ENCODE measurements at places on chromosomes 12 and 14.

- DNase-seq = no peak
Observed at GRCh38 chr14:69819607-69820006, 22.6 kb upstream of the SLC10A1 start.

GRCh38 chr12:108297895-108298760 is 41.0 kb downstream of the CMKLR1 start:
- no peak for DNase-seq

DNA sequence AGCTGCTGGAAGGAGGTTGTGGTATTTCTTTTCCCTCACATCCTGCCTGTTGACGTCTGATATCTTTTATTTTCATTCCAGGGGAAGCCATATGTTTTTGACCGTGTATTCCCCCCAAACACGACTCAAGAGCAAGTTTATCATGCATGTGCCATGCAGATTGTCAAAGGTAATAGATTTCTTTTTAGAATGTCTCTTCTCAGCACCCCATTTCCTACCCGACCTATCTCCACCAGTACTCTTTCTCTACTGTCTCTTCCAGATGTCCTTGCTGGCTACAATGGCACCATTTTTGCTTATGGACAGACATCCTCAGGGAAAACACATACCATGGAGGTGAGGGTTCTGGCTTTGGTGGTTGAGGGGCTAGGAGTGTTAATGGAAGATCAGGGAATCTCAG is 13.5 kb downstream of the KIF5A start:
- no peak for DNase-seq

DNA sequence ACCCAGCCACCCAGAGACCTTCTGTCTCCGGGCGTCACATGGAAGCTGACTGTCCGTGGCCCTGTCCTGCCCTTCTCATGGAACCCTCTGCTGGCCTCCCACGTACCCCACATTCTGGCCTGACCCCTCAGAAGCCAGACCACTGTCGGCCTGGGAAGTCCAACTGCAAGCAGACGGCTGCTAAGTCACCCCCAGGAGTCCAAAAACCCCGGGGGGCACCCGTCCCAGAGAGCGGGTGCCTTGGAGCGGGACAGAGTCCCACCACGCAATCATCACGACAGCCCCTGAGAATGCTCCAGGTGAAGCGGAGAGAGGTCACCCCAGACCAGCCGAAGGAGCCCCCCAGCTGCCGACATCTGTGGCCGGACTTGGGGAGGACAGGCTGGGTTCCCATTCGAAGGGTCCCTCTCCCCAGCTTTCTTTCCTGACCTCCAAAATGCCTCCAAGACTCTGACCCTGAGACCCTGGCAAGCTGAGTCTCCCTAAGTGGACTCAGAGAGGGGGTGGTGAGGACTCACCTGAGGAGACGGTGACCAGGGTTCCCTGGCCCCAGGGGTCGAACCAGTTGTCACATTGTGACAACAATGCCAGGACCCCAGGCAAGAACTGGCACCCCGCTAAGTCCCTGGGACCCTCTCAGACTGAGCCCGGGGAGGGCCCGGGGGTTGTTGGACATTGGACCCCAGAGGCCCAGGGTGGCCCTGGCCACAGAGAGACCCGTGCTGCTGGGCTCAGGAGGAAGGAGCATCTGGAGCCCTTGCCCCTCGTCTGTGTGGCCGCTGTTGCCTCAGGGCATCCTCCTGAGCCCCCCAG is 337.1 kb downstream of the TMEM121 start:
- no peak for DNase-seq

- DNase-seq = no peak
Observed at GRCh38 chr14:43937001-43937400, 570.1 kb downstream of the FSCB start.

GRCh38 chr14:94675036-94675435 is 62.8 kb downstream of the SERPINA3 start:
- DNase-seq = no peak

DNA sequence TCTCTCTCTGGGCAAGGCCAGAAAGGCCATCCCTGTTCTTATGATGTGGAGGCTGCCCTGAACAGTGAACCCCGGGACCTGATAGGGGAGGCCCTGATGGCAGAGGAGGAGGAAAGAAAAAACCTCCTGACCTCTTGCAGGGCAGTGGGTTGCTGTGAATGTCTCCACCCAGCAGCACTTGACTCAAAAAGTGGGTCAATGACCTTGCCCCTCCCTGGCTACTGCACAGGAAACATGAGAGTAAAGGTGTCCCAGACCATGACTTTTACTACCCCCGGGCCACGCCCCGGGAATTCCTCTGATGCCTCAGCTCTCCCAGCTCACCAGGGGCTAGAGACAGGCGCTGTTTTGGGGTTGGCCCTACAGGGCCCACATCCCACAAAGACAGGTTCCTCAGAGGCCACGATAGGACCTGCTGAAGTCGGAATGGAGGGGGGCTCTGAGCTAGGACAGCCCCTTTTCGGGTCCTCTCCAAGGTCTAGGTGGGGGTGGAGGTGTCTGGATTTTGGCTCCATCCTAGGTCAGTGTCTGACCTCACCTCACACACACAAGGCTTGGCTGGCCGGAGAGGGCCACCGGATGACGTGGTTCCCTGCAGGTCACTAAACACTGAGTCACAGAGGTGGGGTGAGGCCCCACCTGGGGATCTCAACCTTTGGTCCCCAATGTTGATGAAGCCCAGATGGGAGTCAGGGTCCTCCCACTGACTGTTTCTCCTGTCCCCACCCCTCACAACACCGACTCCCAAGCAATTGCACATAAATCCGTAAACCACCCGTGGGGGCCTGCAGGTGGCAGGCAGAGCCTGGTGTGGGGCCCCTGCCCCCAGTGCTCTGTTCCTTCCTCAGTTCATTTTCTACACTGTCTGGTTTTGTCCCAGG is 1.6 kb downstream of the RHOF start:
- DNase-seq = no peak

GRCh38 chr14:57060276-57060955 is 208.3 kb downstream of the EXOC5 start:
- no peak for DNase-seq

- no peak for DNase-seq
Observed at GRCh38 chr14:104510216-104510615, 69.3 kb upstream of the C14orf180 start.

- no peak for DNase-seq
Observed at GRCh38 chr12:31985832-31986231, 26.6 kb downstream of the RESF1 start.

GRCh38 chr14:96851694-96852381 is 54.7 kb downstream of the VRK1 start:
- no peak for DNase-seq

DNA sequence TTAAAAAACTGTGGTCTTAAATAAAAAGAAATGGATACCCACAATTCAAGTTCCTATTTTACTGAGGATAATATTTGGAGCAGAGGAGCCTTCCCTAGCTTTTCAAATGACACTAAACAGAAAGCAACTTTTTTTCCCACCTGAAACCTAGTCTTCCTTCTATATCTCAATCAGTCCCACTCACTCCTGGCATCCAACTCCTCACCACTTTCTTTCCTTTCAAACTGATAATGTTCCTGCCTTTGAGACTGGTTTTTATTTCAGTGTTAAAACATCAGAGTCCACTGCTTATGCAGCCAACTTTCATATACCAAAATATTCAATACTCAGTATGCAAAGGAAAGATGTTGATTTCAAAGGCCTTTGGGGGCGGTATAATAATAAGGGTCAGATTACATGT is 225.6 kb downstream of the GXYLT1 start:
- no peak for DNase-seq

DNA sequence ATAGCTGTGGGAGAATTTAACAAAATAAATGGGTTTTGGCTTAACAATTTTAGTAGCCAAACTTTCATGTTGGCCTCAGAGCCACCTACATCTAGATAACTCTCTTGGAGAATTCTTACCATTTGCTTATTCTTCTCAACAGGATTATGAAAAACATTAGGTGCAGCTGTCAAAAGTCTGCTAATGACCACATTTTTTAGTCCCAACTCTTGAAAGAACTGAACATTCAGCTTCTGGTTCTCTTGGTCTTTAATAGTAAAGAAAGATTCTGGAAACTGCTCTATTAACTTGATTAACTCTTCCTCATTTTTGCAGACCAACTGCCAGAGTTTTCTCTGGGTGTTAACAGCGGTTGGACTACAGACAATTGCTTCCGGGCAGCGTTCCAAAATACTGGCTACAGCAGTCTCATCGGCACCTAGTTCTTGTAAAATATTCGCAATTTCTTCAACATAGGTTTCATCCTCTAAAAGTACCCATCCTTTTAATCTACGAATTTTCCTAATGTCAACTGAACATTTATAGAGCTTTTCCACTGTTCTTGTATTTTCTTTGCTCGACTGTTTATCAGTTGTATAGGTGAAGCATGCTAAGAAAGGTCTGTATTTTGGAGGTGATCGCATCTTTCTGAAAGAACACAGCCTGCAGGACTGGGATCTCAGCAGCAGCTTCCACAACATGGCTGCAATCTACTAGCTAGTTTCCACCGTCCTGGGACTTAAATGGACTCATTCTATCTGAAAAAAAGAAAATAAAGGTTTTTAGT is 8.7 kb downstream of the MTERF2 start:
- DNase-seq = peak; percentile 79

GRCh38 chr14:35295845-35296161 is 3.6 kb downstream of the PSMA6 start:
- no peak for DNase-seq

DNA sequence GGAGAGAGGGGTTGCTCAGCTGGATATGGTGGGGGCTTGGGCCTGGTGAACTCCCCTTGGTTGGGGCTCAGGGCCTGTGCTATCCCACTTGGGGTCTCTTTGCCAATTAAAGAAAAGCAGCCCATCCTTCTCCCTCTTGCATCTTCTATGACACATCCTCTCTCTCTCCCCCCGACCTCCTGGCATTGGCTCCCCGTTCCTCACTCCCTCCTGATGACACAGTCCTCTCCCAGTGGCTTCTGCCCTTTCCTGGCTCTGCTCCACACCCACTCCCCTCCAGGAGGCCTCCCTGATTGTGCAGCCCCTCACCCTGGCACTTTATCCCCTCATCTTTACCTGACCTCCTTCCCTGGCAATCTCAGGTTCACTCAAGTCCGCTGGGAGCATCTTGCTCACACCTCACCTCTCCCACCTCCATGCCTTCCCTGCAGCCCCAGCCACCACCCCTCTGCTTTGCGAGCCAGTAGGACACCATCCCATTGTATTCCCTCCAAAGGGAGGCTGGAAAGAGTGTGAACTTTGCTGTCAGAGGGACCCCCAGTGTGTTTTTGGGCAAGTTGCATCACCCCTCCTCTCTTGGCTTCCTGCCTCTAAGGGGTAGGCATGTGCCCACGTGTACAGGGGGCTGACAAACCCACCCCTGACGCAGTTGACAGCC is 10.7 kb downstream of the KRT80 start:
- peak; percentile 29 for DNase-seq

- no peak for DNase-seq
Observed at GRCh38 chr14:52998376-52999015, 47.6 kb upstream of the FERMT2 start.

DNA sequence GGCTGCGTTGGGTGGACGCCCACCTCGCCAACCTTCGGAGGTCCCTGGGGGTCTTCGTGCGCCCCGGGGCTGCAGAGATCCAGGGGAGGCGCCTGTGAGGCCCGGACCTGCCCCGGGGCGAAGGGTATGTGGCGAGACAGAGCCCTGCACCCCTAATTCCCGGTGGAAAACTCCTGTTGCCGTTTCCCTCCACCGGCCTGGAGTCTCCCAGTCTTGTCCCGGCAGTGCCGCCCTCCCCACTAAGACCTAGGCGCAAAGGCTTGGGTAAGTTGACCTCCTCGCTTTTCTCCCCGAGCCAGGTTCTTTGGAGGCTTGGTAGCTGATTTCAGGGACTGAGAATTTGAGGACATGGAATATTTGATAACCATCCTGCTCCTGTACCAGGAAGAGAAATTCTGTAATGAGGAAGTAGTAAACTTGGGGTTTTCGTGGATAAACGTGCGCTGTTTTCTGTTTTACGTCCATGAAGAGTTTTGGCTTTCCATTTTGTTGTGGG is 530 bp downstream of the APAF1 start:
- DNase-seq = no peak

DNA sequence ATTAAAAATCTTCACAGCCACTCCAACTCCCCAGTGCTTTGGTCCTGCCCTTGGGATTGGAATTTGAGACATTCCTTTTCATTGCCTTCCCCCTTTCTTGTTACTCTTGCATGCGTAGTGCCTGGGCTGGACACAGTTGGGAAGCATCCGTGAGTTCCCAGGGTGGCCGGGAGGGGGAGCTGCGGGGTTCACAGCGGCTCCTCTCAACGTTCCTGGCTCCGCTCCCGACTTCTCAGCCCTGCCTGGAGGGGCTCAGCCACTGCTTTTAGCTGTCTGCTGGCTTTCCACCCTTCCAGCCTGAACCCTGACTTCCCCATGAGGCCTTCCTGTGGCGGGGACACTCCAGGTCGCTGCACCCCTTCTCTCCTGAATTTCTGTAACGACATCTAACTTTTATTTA is 3.2 kb downstream of the TEX52 start:
- DNase-seq = peak; percentile 94

DNA sequence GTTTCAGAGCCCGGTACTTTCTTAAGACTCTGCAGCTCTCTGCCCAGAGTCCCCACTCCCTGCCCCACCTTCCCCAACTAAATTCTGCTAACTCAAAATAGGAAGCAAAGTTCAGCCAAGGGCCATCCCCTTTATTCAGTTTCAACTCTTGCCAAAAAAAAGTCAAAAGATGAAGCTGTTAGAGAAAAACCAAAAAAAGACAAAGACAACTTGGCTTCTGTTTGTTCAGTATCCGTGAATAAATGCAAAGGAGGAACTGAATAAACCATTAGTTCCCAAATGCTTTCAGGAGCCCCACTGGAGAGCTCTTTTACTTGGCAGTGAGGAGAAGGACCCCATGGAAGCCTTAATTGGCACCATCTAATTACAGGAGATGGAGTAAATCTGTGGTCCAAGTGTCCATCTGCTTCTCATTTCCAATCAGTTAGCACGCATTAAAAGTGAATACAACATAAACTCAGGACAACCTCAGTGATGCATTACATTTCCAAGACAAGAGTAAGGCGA is 155.4 kb upstream of the GZMB start:
- DNase-seq = no peak

GRCh38 chr12:123038966-123039365 is 58.5 kb downstream of the ARL6IP4 start:
- no peak for DNase-seq

- DNase-seq = no peak
Observed at GRCh38 chr14:70754991-70755390, 54.3 kb downstream of the MAP3K9 start.

- DNase-seq = no peak
Observed at GRCh38 chr12:120843472-120843871, 60.7 kb downstream of the SPPL3 start.

- DNase-seq = no peak
Observed at GRCh38 chr12:2011643-2012607, 7.7 kb upstream of the DCP1B start.

GRCh38 chr12:52539821-52540173 is 13.1 kb downstream of the KRT71 start:
- no peak for DNase-seq
